HTR-8/SVneo (cell line): ENCODE measurements at places on chromosomes 6 and 20.

DNA sequence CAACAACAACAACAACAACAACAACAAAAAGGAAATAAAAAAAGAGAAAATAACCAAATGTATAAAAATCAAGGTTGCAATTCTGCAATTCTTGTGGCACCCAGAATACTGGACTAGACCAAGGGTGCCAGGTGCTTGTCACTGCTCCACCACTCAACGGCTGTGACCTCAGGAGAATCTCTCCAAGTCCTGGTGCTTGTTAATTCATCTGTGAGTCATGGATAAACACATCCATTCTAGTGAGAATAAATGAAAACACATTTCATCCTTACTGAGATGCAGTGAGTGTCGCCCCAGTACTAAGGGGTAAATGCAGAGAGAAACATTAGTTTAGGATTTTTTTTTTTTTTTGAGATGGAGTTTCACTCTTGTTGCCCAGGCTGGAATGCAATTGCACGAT is 32.0 kb downstream of the HLA-C start:
- DNase-seq = no peak

GRCh38 chr20:48421547-48421946 is 406.3 kb downstream of the PREX1 start:
- no peak for DNase-seq

DNA sequence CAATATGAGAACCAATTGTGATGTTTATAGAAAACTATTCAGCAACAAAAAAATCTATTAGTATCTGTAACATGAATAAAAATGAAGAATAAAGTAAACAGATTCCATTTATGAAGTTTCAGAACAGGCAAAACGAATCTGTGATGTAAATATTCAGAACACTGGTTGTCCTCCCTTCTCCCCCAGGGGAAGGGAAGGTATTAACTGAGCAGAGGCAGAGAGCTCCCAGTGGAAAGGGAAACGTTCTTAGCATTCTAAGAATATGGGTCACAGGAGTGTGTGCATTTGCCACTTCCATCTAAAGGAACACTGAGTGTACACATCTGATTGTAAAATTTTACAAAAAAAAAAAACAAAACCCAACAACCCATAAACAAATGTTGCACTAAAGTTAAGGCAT is 23.1 kb downstream of the SPAG4 start:
- no peak for DNase-seq

DNA sequence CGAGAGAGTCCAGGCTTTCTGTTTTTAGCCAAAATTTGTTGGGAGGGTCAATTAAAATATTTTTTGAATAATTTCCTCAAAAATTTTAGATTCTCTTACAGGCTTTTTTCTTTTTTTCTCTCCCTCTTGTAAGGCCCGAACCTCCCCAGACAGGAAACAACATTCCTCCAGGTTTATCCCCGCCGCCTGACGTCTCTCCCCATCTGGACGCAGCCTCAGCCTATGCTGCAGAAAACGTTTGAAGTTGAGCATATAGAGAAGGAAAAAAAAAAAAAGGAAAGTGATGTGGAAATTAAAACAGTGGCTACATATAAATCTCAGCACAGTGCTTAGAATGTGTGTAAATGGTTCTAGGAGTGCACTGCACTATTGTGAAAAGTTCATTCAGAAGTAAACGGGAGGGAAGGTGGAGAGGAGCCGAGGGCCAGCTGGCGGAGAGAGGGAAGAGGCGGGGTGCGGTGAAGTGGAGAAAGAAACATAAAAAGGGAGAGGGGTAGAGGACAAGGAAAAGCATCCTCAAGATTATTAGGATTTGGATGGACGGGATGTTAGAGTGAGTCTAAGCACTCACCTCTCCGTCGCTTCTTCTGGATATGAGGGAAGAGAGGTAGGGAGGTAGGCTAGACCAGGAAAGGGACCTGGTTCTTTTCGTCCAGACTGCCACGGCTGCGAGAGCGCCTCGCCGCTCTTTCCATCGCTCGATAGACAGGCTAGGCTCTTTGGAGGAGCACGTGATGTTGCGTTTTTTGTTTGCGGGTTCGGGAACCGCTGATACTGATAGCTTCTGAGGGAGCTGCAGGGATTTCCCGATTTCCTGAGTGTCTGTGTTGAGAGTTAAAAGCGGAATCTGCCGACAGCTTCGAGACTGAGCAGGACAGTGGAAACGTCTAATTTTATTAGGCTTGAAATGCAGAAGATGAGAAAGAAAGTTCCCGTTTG is 98.7 kb downstream of the TRIM27 start:
- no peak for DNase-seq

- no peak for DNase-seq
Measured at GRCh38 chr20:36447101-36447500, 94.2 kb upstream of the MYL9 start.

- no peak for DNase-seq
Measured at GRCh38 chr20:5718896-5719595, 31.2 kb upstream of the SHLD1 start.

GRCh38 chr6:33705955-33706725 is 5.4 kb downstream of the UQCC2 start:
- no peak for DNase-seq

GRCh38 chr20:49976542-49976941 is 6.2 kb upstream of the SNAI1 start:
- DNase-seq = no peak

DNA sequence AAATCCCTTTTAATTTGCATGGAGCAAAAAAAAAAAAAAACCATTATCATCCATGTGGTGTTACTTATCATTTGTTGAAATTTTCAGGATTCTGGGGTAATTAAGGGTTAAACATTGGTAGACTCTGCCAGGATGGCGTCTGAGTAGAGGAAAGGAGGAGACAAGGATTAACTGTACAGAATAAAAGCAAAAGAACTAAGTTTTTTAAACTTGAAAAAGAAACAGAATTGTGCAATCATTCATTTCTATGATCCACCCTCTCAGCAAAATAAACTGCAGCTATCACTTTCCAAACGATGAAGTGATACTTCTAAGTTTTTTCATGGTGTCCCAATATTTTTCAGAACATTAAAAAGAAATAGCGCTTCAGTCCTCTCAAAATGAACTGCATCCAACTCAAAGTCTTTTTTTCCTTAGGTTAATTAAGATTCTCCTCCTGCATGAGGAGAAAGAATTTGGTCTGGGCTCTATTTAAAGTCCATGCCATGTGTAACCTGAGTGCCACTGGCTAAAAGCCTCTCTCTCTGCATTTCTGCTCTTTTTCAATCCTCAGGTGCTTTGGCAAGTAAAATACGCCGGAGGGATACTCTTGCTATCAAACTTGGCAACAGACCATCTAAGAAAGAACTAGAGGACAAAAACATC is 69.5 kb upstream of the LTV1 start:
- no peak for DNase-seq

DNA sequence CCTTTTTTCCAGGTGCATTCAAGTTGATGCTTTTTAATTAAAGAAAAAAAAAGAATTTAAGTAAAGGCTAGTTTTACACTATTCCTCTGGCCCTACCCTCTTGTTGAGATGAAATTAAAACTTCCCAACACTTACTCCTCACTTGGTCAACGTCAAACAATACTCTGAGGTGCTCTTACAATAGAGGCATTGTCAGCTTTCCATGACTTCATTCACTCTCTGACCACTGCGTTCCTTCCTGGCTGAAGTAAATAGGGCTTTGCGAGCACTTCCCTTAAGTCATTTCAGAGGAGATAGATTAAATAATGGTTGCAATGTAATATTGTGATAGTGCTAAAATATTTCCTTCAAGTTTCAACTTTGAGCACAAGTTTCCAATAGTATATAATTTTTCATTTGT is 229.8 kb upstream of the CEP162 start:
- no peak for DNase-seq

DNA sequence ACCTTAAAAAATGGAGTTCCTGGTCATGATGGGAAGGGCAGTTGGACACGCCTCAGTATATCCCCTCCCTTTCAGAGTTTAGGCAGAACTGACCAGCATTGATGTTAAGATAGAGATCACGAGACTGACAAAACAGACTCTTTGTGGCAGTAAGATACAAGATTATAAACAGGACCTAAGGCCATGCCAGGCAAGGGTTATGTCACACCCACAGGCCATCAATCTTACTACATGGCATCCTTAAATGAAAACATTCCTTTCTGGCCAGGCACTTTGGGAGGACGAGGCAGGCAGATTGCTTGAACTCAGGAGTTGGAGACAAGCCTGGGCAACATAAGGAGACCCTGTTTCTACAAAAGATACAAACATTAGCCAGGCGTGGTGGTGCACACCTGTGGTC is 129.3 kb upstream of the MLN start:
- DNase-seq = no peak

GRCh38 chr6:89675949-89676748 is 37.6 kb upstream of the LYRM2 start:
- DNase-seq = no peak
